ENCODE measurements at places on chromosomes 1 and 21.

DNA sequence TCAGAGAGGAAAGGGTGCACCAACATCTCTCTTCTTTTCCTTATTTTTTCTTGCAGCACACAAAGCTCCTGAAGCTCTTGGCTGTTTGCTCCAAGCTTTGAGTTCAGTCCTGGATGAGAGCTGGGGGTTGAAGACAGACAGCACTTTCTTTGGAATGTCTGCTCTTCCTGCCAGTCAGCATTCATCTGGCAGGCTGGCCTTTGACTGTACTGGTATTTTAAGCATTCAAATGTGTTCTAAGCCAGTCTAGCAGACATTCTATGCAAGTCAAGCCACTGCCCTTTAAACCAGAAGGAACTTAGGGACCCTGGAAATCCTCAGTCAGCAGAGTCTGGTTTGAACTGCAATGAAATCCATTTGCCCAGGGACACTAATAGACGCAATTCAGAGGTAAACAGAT lies 45.0 kb downstream of the XCL1 start:
- DNase-seq = no peak

DNA sequence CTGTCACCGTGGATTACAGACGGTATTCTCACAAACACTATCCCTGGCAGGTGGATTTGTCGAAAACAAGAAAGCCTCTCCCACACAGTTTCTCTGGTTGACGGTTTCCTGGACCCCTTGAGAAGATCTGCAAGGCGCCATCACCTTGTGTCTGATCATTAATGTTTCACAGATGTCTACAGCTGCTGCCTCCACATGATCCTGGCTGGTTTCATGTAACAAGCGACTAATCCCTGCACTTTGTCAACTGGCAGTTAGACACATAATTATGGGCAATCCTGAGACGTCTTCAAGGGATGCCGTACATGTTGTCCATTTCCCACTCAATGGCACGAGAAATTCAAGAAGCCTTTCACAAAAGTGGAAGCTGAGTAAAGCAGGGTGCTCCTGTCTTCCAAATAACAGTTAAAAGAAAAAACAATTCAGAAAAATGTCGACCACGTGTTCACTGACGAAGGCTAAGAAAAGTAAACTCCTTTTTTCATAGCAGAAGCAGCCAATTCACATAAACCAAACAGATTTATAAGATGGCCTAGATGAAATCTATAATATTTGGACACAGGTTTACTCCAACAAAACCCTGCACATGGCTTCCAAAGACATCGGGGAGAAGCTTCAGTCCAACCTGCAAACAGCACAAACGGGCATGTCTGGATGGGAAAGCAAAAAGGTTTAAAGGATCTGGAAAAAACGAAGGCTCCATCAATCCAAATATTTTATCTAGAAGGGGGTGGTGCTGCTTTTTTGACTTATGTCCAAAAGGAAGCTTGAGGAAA lies 52.2 kb downstream of the CAPZB start:
- DNase-seq = no peak

DNA sequence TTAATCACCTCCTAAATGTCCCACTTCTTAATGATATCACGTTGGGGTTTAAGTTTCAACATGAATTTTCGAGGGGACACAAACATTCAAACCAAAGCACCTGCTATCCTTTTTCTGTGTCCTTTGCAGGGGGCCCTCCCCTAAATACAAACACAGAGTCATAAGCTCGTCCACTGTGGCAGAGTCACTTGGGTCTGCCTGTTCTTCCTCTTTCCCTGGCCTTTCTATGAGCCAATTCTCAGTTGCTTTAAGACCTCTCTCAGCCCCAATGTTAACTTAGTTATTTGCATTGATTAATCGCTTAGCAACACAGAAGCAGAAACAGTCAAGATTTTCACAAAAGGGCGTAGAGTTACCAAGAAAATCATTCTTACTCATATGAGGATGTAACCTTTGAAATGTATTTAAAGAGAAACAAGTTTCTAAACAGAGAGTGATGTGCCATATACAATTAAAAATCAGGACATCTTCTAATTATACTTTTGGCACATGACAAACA lies 14.9 kb downstream of the APCS start:
- DNase-seq = no peak

GRCh38 chr1:30042438-30043147 lies 680.8 kb downstream of the MATN1 start:
- no peak for DNase-seq

DNA sequence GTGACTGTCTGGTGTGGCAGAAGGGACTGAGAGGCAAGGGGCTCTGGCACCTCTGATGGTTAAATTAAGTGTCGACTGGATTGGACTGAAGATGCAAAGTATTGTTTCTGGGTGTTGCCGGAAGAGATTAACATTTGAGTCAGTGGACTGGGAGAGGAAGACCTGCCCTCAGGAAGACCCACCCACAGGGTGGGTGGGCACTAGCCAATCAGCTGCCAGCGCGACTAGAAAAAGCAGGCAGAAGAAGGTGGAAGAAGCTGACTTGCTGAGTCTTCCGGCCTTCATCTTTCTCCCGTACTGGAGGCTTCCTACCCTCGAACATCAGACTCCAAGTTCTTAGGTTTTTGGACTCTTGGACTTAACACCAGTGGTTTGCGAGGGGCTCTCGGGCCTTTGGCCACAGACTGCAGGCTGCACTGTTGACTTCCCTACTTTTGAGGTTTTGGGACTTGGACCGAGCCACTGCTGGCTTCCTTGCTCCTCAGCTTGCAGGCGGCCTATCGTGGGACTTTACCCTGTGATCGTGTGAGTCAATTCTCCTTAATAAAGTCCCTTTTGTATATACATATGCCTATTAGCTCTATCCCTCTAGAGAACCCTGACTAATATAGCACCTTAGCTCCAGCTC lies 79.6 kb downstream of the KAZN start:
- DNase-seq = no peak

DNA sequence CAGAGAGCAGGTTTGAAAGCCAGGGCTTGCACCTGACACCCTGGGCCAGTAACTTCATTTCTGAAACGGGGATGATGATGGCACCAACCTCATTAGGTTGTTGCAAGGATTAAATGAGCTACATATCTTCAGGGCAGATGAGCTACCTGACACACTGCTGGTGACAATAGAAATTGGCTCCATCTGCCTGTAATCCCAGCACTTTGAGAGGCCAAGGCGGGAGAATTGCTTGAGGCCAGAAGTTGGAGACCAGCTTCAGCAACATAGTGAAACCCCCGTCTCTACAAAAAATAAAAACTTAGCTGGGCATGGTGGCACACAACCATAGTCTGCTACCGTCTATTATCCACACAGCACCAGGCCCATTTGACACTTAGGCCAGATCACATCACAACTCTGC lies 6.3 kb upstream of the TTC39A start:
- DNase-seq = no peak

GRCh38 chr1:67889953-67890567 lies 56.8 kb upstream of the GNG12 start:
- peak; percentile 64 for DNase-seq

- no peak for DNase-seq
Measured at GRCh38 chr1:71967670-71968069, 314.7 kb downstream of the NEGR1 start.

DNA sequence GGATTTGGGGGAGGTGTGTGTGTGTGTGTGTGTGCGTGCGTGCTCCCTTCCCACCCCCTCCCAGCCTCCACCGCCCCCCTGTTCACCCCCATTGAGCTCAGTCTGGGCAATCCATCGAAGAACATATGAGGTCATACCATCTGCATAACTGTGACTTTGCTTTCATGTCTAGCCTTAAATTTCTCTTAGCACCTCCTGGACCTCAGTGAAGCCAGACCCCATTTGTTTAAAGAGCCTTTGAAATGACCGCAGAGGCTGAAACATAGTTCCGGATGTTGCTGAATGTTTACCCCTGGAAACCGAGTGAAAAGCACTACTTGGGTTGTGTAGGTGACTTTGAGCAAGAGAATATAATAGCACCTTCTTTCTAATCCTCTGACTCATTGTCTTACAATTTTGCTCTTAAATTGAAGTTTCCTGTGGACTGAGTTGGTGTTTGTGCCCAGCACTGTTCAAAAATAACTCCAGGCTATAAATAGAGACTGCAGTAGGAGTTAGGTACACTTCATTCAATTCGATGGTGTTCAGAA lies 75.4 kb downstream of the UBE4B start:
- peak; percentile 52 for DNase-seq

GRCh38 chr1:3746830-3747521 lies 5.3 kb upstream of the CCDC27 start:
- DNase-seq = peak; percentile 85

- DNase-seq = no peak
Measured at GRCh38 chr1:83024251-83024767, 974.6 kb downstream of the TTLL7 start.

- DNase-seq = no peak
Measured at GRCh38 chr21:33155422-33155821, 74.3 kb upstream of the IFNAR2 start.

DNA sequence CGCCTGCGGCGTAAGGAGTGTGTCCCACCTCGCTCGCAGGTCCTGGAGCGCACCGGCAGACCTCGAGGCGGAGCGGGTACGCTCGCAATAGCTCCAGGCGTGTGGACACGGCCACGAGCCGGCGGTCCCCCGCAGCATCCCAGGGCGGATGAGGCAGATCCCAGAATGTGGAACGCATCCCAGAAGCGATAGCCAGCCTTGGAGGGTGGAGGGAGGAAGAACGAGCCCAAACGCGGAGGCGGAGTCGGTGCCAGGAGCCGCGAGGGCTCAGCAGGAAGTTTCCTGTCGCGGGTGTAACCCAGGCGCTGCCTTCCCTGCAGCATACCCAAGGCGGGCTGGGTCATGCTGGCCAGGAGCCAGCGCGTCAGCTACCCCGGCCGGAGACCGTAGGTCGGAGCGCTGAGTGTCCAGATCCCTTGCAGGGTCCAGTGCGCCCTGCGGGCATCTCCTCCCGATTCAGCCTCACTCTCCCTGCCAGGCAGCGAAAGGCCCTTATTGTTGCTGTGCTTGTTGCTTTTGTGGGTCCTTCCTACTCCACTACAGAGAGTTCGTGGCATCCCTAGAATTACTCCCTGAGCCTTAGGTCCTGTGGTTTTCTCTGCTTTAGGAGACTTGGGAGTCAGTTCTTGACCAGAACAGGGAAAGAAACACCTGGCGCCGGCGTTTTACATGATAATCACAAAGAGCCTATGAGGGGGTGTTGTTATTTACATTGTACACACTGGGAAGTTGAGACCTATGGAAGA lies 27.7 kb downstream of the STYXL2 start:
- DNase-seq = no peak

DNA sequence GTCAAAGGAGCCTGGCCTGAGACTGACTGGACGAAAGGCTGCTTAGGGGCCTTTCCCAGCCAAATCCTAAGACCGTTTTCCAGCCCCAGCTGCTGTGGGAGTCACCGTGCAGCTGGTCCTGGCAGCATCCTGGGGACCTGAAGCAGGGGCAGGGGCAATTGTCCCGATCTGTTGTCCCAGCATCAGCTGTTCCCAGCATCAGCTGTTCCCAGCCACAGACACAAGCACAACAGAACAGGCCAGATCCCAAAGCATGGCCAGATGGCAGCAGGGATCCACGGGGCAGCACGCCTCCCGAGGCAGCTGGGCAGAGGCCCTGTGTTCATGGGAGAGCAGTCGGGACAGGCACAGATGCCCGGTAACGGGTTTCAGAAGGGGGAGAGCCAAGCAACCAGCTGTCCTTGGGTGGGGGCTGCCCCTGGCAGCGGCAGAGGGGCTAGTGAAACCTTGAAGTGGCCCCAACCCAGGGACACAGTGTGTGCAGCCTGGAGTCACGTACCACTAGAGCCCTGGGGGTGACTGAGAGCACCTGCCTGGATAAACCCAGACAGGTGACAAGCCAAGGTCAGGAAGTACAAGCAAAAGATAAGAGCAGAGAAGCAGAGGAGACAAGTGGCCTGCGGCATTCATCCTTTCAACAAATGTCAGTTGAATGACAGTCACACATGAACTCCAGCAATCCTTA lies 13.3 kb downstream of the CELA2B start:
- no peak for DNase-seq

DNA sequence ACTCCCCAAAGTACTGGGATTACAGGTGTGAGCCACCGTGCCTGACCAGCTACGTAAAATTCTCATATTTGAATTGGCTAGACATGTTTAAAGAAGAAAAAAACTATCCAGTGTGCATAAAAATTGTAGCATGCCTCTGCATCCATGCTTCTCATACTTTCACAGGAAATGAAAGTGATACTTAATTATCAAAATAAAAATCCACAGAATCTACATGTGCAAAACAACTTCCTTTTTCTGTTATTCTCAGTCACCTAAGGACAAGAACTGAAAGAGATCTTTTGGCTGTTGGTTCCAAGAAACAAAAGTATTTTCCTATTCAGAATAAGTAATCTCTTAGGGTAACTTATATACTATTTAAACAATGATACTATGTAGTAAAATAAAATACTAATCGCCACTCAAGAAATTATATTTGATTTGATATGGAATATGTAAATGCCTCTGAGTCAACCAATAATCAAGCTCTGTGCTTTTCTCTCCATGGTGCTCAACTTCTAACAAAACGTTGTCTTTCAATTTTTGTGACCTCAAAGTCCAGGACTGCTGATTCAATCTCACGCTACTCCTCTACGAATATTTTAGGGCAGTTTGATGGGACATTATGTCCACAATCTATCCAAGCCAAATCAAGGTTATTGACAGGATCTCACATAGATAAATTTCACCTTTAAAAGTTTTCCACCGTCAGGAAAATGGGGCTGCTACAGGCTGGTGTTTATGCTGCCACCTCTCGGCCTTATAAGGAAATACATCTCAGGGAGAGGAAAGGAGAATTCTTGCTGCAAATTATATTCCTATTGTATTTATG lies 102.7 kb downstream of the ZNF281 start:
- DNase-seq = peak; percentile 55

DNA sequence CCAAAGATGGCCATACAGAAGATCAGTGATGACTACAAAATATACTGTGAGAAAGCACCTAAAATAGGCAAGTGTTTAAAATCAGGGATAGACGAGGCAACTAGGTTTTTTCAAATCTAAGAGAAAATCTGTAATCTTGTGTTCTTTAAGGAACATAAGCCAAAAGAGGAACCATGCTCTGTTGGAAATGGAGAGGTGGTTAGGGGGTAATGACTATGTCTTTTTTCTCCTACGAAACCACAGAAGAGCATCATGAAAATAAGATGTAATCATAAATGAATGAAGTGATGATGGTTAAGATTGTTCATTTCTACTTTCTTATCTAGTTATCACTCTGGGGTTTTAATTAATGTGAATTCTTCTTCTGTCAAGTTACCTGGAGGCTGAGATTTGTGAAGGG lies 43.1 kb downstream of the RGSL1 start:
- no peak for DNase-seq

DNA sequence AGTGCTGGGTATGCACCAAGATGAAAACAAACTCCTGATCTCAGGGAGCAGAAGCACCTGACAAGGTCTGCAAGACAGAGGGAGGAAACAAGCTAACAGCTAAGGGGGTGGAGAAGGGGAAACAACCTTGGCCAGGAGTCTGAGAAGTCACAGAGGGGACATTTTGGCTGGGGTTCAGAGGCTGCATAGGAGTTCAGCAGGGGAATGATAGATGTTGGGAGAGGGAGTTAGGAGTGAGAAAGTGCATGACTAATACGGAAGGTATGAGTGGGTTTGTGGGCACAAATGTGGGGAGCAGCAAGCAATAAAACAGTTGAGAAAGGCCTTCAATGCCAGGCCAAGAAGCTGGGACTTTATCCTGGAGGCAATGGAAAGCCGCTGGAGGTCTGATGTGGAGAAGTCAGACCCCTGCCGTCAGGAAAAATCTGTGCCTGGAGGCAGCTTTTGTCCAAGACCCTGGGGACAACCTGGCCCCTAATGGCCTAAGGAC lies 16.4 kb downstream of the EPHA2 start:
- peak; percentile 71 for DNase-seq

- DNase-seq = no peak
Measured at GRCh38 chr1:113392541-113393128, 2.3 kb downstream of the MAGI3 start.

- DNase-seq = no peak
Measured at GRCh38 chr1:110584045-110584444, 22.1 kb downstream of the KCNA2 start.
